NCI-H2081 treated with DMSO at 0.1 percent for 48 hours (cell line): ENCODE measurements at places on chromosomes 12 and 14.

DNA sequence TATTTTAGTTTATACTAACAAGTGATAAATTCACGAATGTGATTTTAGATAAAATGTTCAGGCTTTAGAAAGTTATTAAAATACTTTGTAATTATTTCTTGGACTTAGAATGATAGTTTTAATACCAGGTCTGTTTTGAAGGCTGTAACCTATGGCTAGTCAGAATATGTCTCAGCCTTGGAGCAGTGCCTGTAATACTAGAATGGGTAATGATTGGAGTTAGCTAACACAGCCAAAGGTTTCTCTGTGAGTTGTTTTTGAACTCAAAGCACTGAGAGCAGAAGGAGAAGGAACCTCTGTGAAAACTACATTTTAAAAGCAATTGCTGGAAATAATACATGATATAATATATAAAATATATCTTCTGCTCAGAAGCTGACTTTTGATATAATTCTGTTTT lies 110.1 kb downstream of the TMEM117 start:
- DNase-seq = no peak

DNA sequence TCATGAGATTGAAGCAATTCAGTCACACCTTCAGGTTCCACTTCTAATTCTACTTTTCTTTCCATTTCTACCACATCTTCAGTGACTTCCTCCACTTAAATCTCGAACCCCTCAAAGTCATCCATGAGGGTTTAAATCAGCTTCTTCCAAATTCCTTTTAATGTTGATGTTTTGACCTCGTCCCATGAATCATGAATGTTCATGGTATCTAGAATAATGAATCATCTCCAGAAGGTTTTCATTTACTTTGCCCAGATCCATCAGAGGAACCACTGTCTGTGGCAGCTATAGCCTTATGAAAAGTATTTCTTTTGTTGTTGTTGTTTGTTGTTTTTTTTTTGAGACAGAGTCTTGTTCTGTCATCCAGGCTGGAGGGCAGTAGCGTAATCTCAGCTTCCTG lies 7.6 kb downstream of the RXYLT1 start:
- no peak for DNase-seq

DNA sequence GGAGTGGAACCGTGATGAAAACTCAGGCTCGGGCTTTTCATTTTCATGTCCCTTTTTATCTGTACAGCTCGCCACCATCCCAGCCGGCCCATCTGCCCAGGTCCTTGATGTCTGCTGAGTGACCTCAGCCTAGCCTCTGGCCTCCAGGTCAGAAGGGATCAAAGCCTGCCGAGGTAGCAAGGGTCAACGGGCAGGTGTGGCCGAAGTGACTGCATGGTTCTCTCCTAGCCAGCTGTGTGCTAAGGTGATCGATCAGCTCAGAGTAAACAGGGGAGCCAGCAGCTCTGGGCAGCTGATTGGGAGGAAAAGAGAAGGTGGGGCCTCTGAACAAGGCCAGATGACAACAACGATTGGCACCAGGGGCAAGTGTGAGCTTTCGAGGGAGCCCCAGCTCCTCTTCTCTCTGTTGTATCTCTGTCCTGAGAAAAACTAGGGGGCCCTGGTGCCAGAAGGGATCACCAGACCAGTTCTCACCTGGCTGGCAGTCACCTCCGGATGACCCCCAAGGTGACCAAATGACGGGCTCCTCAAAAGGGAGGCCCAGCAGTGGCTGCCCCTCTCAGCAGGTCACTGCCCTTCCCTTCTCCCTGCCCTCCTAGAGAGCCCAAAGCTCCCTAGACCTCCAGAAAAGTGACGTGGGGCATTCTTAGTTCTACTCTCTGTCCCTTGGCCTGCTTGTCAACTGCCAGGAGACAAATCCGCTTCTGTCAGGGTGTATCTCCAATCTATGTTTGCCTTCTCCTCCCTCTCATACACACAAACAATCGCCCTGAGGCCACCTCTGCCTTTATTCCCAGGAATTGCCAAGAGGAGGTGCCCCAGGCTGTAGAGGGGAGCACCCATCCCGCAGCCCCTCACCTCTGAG lies 3.4 kb downstream of the SLC6A12 start:
- DNase-seq = no peak

DNA sequence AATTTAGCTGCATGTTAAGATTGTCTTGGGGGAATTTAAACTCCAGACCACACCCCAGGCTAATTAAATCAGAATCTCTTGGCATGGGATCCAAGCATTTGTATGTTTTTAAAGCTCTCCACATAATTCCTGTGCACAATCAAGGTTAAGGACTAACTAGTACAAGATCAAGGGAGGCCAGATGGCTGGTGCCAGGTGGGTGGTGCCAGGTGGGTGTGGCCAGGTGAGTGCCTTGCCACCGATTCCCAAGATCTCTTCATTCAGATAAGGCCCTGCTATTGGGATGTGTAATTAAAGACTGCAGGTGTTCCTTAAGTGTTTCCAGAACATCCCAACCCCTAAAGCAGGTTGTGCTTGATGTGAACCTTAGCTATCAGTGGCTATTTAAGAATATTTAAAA lies 75.1 kb downstream of the NRXN3 start:
- no peak for DNase-seq

- peak; percentile 16 for DNase-seq
These were observed 213.0 kb downstream of the ADAMTS20 start for GRCh38 chr12:43338848-43339526.

DNA sequence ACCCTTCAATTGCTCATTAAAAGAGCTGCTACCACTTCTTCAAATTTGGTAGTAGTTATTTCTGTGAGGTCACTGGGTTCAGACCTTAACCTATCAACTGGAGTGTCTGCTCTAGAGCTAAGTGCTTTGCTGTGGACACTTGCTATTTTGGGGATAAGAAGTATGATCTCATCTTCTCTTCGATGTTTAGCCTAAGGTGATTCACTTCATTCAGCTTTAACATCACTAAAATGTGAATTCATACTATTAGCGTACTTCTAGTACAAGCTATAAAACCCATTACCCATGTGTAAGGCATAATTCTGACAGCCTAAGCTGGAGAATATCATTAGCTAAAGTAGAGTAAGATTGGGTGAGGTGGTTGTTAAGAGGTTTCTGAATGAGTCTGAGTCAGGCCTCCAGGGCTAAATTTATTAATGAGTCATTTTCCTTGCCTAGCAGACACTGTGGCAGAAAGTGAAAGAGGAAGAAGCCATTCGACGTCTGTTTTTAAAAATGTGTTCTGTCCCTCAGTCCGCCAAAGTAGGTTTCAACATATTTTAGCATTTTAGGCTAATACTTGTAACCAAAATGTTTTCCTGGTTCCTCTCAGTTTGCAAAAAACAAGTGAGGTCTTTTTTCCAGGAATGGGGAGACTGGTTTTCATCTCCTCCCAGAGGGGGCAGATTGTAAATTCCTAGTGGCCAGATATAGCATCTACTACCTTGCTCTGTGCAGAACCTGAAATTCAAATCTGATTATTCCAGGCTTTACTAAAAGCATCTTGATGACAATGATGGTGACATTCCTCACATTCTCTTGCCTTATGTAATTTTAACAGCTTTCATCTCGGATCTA lies 103.6 kb downstream of the SSPN start:
- no peak for DNase-seq

DNA sequence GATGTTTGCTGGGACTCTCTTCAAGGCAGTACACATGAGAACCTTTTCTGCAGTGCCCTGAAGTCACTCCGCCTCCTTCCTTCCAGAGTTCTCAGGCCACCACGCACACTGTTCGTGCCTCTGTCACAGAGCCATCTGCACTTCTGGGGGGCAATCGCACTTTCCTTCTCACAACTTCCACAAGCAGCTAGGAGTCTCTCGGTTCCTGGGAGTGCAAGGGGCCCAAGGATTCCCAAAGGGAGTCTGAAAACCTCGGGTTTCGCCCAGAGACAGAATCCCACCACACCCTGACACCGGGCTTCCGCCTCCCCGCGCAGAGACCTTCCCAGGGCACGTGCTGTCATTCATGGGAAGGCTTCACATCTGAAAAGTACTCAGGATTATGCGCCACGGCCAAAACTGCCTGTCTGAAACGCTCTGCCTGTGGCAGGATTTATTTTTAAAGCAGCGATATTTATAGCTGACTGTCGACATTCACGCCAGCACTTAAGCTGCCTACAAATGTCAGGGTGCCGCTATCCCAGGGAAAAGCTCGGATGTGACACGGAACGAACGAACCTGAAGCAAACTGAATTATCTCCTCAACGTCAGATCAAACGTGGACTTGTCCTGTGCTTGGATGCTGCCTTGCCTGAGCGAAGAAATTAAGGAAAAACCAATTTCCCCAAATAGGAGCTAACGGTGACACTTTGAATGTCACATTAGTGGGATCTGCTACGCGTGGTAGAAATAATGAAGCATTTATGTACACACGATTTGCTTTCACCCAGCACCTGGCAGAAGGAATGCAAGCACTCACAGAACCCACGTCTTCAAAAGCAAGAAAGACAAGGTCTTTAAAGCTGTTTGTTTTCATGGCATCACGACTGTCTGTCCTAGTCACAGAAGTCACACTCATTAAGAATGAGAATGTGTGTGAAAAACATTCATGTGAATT lies 154.0 kb downstream of the PIWIL1 start:
- no peak for DNase-seq

- DNase-seq = no peak
These were observed 52.6 kb upstream of the STK38L start for GRCh38 chr12:27191531-27191930.

DNA sequence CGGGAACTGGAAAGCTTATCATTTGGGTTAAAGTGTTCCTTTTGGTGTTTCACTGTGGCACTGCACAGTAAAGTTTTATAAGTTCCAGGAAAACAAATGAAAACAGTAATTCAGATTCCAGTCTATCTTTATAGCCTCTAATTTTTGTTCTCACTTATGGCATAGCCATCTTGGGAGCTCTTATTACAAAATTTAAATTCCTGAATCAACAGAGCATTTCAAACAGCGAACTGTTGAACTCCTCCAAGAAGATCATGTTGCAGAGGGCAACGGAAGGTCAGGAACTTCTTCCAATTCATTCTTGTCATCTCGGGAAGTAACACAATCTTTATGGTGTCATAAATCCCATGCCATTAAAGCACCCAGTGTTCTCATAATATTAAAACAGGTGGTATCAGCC lies 229.1 kb downstream of the KCNC2 start:
- DNase-seq = no peak

GRCh38 chr14:43249591-43249990 lies 1257.5 kb downstream of the FSCB start:
- no peak for DNase-seq

GRCh38 chr12:24479131-24479530 lies 469.8 kb downstream of the BCAT1 start:
- DNase-seq = no peak

- no peak for DNase-seq
These were observed 19.2 kb downstream of the PPTC7 start for GRCh38 chr12:110563702-110564470.

- DNase-seq = no peak
These were observed 51.4 kb downstream of the C14orf132 start for GRCh38 chr14:96090441-96091148.

GRCh38 chr12:9372202-9372601 lies 164.0 kb upstream of the PZP start:
- DNase-seq = no peak

GRCh38 chr12:42370013-42370412 lies 44.0 kb downstream of the PPHLN1 start:
- no peak for DNase-seq

DNA sequence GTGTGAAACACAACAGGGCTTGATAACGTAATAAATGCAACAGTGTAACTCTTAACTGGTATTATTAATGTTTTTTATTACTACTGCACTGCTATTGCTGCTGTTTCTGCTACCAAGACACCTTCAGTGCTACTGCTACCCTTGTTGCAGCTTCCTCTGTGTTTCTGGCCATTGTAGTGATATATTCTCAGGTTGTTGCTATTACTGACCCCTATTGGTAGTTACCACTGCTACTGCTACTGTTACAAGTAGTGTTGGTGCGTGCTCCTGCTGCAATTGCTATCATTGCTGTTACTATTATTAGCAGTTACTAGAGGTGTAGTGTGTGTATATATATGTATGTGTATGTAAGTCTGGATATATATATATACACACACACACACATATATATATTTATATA lies 87.2 kb upstream of the PTPRB start:
- DNase-seq = no peak

- no peak for DNase-seq
These were observed 330.0 kb downstream of the SYT1 start for GRCh38 chr12:79194595-79194994.

GRCh38 chr14:104126753-104127152 lies 11.6 kb upstream of the KIF26A start:
- no peak for DNase-seq

DNA sequence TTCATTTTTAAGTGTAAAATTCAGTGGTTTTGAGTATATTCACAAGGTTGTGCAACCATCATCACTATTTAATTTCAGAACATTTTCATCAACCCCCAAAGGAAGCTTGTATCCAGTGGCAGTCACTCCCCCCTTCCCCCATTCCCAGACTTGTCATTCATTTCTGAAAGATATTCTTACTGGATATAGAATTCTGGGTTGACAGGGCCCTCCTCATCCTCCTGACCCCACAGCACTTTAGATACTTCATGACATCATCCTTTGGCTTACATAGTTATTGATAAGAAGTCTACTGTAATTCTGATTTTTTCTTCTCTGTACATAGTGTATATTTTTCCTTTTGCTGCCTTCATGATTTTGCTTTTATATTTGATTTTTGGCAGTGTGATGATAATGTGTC lies 8.8 kb upstream of the ADGRD1 start:
- DNase-seq = no peak

DNA sequence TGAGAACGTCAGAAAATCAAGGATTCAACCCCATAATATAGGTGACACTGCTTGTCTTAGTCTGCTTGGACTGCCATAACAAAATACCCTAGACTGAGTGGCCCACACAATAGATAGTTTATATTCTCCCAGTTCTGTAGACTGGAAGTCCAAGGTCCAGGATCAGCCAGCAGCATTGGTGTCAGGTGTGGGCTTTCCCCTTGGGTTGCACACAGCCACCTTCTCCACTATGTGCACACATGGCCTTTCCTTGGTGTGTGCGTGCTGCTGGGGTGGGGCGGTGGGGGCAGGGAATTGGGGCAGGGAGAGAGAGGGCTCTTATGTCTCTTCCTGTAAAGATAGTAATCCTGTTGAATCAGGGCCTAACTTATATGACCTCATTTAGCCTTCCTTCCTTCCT lies 106.4 kb downstream of the SLC25A47 start:
- DNase-seq = no peak

GRCh38 chr14:81157431-81157830 lies 63.3 kb downstream of the GTF2A1 start:
- DNase-seq = no peak

GRCh38 chr12:87704374-87704773 lies 324.8 kb downstream of the C12orf50 start:
- no peak for DNase-seq

GRCh38 chr12:104049903-104050356 lies at the start of gene GLT8D2:
Gene GLT8D2, minus strand, starts transcription at chr12:104050187. Its CDS starts 30,539 bp downstream, at chr12:104019648.
- no peak for DNase-seq

DNA sequence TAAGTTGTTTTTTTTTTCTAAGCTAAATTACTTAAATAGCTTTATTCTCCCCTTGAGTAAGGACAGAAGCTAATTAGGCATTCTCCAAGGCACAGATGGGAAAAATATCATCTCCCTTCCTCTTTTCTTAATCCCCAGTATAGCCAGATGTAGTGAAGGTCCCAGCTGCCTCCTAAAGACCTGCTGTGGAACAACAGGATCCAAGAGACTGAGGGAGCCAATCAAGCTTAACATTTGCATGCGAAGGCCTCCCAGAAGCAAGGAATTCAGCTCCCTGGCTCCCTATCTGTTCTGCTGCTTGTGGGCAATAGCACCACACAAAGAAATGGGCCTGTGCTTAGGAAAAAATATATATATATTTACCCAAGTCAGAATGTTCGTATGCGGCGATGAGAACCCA lies 255.2 kb downstream of the SYT1 start:
- DNase-seq = no peak
